ENCODE measurements at places on chromosomes 4 and X. TPM values are rescaled to one million over a fixed set of nuclear protein-coding genes. Genes with fewer than 3 reads are reported as not detected.

DNA sequence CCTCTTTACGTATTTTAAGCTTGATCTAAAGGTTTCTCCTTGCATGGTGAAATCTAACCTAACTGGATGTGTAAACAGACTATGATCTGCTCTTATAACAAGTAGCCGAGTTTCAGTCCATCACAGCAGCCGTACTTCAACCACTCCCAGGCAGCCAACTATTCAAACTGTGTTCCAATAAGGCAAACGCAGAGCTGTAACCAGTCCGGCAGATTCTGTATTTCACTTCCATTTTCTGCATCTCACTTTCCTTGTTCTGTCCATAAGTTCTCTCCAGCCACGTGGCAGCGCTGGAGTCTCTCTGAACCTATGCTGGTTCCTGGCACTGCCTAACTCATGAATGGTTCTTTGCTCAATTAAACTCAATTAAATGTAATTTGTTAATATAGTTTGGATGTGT, 132.6 kb downstream of the FHDC1 start:
- no peak overlapping the region for H3K27ac ChIP-seq
- no peak overlapping the region for H3K4me3 ChIP-seq
- H3K27me3 ChIP-seq, result peaks cover 9% of the 10 kb centered on the region
- DNase-seq, result peak; percentile 43

The AREG gene
- 1.4 TPM for total RNA-seq

DNA sequence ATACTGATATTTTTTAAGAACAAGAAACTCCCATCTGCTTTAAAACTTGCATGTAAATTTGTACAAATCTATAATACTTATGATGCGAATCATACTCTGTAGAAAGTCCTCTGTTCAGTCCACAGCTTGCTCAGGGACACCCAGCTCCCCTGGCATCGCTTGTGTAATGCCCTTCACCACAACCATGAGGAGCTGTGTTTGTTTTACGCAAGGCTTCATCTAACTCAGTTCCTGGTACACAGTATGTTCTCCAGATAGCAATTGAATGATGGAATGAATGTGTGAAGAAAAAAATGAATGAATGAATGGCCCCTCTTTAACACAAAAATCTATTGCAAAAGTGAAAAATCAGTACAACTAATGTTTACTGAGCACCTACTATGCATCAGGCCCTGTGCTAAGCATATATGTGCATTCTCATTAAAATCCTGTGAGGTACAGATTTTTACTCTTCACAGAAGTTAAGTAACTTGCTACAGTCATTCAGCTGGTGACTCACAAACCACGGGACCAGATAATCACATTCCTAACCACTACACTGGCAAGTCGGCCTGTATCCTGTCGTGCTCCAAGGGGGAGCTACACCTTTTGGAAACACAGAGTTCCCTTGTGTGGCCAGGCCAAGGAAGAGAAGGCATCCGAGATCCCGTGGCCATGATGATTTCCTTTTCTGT, 58.7 kb upstream of the KDR start:
- no peak overlapping the region for H3K27ac ChIP-seq
- no peak for DNase-seq
- H3K4me3 ChIP-seq, result no peak overlapping the region
- no peaks in the 10 kb centered on the region for H3K4me1 ChIP-seq

DNA sequence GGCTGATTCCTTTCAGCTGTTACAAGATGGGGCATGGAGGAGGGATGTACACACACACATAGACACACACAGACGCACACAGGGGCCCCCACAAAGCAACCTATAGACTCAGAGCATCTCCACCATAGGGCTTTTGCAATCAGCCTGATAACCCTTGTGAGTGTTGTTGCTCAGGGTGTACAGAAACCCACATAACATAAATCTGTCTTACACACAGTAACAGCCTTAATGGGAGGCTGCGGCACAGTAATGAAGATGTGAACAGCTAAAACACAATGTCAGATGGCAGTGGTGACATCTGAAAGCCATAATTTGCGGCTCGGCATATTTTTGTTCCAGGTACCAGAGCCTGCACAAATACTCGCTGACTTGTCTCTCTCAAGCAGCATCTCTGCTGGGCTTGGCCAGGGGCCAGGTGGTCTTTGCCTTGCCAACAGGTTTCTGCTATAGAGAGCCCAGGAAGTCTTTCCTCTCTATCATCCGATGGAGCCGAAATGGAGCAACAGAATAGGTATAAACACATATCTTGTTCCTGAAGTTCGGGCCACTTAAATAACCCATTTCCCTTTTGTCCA, 357.2 kb upstream of the GATB start:
- no peaks in the 10 kb centered on the region for H3K27me3 ChIP-seq
- peak; percentile 45 for DNase-seq
- H3K4me1 ChIP-seq, result peaks cover 29% of the 10 kb centered on the region
- peaks cover 15% of the 10 kb centered on the region for H3K36me3 ChIP-seq
- H3K27ac ChIP-seq, result no peak overlapping the region
